ENCODE measurements at places on chromosomes 4 and X.

DNA sequence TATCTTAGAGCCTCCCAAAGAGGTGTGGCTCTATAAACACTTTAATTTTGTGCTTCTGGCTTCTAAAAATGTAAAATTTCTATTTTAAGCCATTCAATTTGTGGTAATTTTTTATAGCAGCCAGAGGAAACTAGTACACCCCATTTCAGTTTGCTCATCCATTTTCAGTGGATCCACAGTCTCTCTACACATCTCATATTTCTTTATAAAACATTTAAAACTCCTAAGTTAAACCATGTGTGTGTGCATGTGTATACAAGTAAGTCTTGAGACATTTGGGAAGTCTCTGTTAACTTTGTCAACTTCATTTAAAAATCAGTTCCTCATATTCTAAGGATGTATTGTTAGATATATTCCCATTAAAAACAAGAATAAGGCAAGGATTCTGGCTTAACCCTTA lies 273.2 kb downstream of the IL15 start:
- no peak for DNase-seq

DNA sequence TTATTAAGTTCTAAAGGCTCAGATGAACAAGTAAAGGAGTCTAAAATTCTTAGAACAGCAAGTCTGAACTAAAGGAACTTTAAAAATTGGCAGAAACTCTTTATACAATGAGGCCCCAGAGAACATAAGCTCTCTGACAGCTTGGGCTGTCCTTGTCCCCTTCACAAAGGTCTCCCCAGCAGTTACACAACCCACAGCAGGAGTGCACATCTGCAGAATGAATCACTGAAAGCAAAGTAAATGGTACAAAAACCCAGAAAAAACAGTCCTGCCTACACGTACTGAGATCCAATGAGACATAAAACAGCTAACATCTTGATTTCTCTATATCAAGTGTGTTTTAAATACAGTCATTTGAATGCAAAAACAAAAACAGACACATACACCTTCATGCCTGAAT lies 18.7 kb downstream of the RBBP7 start:
- no peak for DNase-seq

DNA sequence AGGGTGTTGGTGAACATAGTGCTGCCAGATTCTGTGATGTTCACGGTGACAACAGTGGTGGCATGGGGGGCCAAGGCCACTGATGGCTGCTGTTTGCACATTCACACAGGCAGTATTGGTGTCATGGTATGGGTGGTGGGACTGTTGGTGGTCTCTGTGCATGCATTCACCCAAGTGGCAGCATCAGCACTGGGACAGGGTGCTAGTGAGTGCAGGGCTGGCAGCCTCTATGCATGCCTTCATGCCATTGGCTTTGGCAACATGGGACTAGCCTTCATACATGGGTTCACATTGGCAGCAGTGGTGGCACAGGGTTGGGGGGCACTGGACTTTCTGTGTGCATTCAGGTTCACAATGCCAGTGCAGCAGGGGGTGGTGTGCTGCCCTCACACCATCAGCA lies 489.7 kb upstream of the FGF16 start:
- no peak for DNase-seq

GRCh38 chr4:7959078-7959477 lies 19.4 kb upstream of the AFAP1 start:
- DNase-seq: peak; percentile 20

DNA sequence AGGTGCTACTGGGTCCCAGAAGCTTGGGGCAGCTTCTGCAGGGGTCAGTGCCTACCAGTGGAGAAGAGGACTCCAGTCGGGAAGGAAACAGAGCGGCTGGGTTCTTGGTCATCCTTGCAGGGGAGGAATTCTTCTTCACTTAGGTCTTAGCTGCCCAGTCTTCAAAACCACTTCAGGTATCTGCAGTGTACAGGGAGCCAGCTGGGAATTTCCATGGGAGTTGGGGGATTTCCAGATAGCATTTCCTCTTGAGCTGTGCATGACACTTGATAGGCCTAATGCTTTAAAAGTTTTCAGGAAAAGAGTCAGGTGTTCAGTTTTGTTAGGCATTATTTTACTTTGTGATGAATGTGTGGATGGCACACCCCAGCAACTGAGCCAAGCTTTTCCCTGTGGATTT lies 58.1 kb upstream of the ENPP6 start:
- no peak for DNase-seq

DNA sequence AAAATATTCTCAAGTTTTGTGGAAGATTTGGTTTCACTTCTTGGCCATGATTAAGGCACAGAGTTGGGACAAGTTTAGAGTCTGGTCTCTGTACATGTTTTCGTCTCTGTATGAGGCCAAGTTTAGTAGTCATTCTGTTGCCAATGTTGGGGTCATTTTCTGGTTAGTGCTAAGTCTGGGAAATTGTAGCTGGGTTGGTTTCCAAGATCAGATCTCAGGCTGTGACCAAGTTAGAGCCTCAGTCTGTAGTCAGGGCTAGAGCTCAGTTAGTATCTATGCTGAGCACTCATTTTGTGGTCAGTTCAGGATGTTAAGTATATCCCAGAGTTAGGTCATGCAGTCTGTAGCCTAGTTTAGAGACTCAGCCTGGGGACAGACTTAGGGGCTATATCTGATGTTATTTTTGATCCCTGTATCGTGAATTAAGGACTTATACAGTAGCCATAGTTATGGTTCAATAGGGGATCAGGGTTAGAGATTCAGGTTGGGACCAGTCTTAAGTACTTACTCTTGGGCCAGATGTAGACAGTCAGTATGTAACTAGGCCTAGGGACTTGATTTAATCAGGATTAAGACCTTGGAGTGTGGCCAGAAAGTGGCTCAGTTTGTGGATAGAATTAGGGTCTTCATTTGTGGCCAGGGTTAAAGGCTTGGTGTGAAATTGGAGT lies 6.6 kb upstream of the ENOX2 start:
- DNase-seq: peak; percentile 24

DNA sequence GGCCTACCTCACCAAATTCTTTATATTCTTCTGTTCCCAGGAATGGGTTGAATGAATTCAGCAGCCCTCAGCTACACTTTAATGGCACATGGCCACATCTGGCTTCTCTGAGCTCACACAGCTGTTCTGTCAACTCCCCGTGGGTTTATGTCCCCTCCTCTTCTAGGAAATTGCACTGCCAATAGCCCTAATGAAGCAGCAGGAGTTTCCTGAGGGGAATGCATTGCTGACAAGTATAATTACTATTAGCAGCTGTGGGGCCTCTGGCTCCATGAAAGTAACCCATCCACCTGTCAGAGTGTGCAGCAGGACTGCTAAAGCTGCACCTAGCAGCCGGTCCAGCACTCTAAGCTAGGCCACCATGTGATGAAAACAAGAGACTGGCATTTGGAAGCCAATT lies 50.3 kb downstream of the FTHL17 start:
- peak; percentile 6 for DNase-seq

- DNase-seq: no peak
These were observed 1.5 kb downstream of the SLC26A1 start for GRCh38 chr4:991451-992296.

DNA sequence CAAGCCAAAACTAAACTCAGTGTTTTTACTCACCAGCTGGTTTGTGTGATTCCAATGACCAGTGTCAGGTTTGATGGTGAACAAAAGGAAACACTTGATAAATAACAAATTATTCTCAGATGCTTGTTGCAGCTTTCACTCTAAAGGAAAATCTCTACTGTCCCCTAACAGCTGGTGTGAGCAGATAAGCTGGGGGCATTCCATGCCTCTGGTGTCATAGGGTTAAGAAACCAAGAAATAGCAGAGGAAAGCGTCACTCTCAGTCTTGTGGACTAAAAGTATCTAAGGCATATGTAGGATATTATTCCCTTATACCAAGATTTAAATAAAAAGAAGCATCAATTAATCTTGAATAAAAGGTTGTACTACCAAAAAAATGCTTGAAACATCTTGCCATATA lies 24.3 kb downstream of the TRPC5 start:
- DNase-seq: no peak

GRCh38 chr4:138815811-138816210 lies 199.8 kb upstream of the NOCT start:
- DNase-seq: no peak

GRCh38 chrX:35122756-35123155 lies 180.2 kb downstream of the FAM47B start:
- DNase-seq: no peak

- DNase-seq: no peak
These were observed 21.7 kb upstream of the CXCR3 start for GRCh38 chrX:71640002-71640401.

- DNase-seq: no peak
These were observed 32.1 kb upstream of the GLRA2 start for GRCh38 chrX:14497184-14497666.

- DNase-seq: no peak
These were observed 58.7 kb downstream of the CYTL1 start for GRCh38 chr4:4960574-4960973.

GRCh38 chr4:184513802-184514120 lies 39.4 kb upstream of the IRF2 start:
- no peak for DNase-seq

GRCh38 chrX:69493766-69494165 lies 10.4 kb upstream of the NALF2 start:
- no peak for DNase-seq

GRCh38 chr4:11632025-11632424 lies 203.3 kb upstream of the HS3ST1 start:
- no peak for DNase-seq

DNA sequence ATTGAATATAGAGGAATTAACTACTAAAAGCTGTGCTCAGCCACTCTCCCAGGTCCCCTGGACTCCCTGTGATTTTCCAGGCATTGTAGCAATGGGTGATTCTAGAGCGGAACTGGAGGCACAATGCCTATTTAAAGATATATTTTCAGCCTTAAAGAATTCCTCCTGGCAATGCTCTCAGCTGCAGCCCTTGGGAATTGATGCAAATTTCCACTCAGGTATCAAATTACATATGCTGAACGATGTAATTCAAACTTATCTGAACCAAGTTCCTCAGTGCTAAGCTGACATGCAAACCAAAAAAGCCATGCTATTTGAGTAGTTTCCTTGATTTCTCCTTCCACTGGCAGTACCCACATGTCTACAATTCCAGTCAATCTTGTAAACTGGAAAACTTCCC lies 86.3 kb upstream of the GABRA3 start:
- DNase-seq: no peak

DNA sequence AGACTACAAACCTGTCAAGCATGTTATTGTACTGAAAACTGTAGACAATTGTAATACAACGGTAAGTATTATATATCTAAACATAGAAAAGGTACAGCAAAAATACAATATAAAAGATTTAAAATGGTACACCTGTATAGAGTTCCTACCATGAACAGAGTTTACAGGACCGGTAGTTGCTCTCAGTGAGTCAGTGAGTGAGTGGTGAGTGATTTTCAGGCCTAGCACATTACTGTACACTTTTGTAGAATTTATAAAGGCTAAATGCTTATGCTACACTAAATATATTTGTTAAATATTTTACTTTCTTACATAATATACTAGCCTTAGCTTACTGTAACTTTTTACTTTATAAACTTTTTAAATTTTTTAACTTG lies 37.4 kb downstream of the PDGFC start:
- no peak for DNase-seq

DNA sequence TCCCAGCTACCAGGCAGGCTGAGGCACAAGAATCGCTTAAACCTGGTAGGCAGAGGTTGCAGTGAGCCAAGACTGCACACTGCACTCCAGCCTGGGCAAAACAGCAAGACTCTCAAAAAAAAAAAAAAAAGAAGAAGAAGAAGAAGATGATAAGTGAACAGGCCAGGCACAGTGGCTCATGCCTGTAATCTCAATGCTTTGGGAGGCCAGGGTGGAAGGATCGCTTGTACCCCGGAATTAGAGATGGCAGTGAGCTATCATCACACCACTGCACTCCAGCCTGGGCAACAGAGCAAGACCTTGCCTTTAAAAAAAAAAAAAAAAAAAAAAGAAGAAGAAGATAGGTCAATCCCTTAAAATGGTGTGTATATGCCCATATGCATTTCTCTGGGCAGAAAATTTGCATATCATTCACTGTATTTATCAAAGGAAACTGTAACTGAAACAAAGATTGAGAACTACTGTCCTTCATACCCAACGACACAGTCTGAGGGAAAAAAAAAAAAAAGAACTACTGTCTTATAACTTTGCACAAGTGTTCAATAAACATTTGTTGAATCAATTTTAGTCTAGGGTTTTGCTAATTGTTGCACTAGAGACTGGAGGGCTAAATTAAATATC lies 2.3 kb downstream of the RFC1 start:
- no peak for DNase-seq

DNA sequence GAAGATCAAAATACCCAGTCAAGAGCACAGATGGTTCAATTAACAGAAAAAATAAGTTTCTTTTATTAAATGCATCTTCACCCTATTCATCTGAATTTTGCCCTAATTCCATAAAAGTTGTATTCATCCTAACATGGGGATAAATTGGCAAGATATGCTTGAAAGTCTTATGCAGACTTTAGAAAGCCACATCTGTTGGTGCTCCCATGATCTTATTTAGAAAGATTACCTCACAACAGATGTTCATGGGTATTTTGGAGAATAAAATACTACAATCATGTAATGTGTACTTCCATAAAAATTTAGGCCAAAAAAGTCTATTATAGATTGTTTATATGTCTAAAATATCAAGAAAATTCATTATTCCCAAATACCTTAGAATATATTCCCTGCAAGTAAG lies 510.3 kb downstream of the TECRL start:
- DNase-seq: no peak

DNA sequence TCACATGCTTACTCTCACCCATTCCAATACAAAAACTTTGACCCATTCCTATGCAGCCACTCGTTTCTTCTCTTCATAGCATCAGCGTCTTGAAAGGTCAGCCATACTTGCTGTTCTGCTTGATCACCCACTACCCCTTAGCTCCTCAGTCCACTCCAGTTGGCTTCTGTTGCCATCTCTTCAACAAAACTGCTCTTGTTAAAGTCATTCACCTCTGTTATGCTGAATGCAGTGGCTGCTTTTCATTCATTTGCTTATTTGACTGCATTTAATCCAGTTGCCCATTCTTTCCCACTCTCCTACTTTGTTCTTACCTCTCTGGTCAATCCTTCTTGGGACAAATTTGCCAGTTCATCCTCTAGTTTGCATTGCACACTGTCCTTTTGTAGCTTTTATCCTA lies 24.9 kb downstream of the CEP135 start:
- DNase-seq: no peak

- DNase-seq: no peak
These were observed 956.5 kb downstream of the FAT4 start for GRCh38 chr4:126271292-126271691.

GRCh38 chr4:45438047-45438446 lies 685.8 kb downstream of the GABRG1 start:
- no peak for DNase-seq

GRCh38 chrX:16491461-16491860 lies 158.5 kb upstream of the S100G start:
- no peak for DNase-seq

DNA sequence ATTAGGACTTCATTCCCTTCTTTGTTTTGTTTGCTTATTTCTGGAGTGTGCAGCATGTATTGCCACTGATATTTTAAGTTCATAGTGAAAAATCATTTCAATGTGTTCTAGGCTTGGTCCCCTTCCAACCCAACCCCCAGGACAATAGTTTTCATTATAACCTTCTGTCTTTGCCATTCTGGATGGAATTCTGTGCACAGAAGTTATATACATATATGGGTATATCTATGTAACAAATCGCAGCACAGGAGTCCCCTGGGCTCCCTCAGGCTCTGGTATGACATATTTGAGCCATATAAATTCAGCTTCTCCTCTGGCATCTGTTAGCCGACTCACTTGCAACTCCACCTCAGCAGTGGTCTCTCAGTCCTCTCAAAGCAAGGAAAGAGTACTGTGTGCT lies at the start of gene TNMD:
Gene TNMD (plus strand): TSS at position 326 of the 400 bp plus-strand sequence. CDS start 83 bp downstream, outside the sequence.
- no peak for DNase-seq

Measured in fibroblast of the aortic adventitia (primary cell).